ENCODE measurements at places on chromosomes 11 and 22. TPM values are rescaled to one million over a fixed set of nuclear protein-coding genes. Genes with fewer than 3 reads are reported as not detected.
A peak's percentile ranks its signal among the peaks of the same experiment; 100 is the strongest.

RTN4R gene
- total RNA-seq, result 5.7 TPM

CNTF gene
- 3.0 TPM for total RNA-seq

CATSPERZ gene
- total RNA-seq, result not detected

CRY2 gene
- total RNA-seq, result 32.4 TPM

ZNRF3 gene
- 1.1 TPM for total RNA-seq

PNPLA3 gene
- total RNA-seq, result not detected

DERL3 gene
- 9.9 TPM for total RNA-seq

- peak; percentile 62 for DNase-seq
Observed at GRCh38 chr22:36334081-36334820, 53.5 kb downstream of the MYH9 start.

- DNase-seq, result no peak
Observed at GRCh38 chr22:47543447-47543846, 781.0 kb downstream of the TBC1D22A start.

- no peak for DNase-seq
Observed at GRCh38 chr11:85431319-85431718, 195.8 kb downstream of the DLG2 start.

- DNase-seq, result no peak
Observed at GRCh38 chr22:33315954-33316353, 257.8 kb upstream of the SYN3 start.

- no peak for DNase-seq
Observed at GRCh38 chr11:71895961-71896360, 17.7 kb downstream of the DEFB131B start.

GRCh38 chr11:65685981-65686380 is 23.3 kb upstream of the RELA start:
- no peak for DNase-seq

- no peak for DNase-seq
Observed at GRCh38 chr11:26030399-26030798, 301.5 kb upstream of the ANO3 start.

DNA sequence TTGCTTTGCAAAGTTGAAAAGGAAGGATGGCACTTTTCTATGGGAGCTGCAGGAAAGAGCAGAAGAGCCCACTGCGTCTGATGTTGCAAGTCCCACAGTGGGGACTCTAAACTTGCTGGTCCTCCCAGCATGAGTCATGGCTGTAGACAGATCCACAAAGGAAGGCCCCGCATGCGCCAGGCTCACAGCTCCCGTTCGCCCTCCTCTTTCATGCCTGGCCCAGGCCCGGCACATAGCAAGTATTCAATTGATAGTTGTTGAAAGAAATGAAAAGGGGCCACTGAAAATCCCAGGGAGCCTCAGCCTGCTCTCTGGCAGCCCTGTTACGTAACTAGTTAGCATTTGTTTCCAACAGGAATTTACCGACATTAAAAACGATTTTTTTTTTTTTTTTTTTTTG is 18.9 kb downstream of the AP1B1 start:
- no peak for DNase-seq

- no peak for DNase-seq
Observed at GRCh38 chr11:65206441-65206841, 24.7 kb downstream of the CAPN1 start.

DNA sequence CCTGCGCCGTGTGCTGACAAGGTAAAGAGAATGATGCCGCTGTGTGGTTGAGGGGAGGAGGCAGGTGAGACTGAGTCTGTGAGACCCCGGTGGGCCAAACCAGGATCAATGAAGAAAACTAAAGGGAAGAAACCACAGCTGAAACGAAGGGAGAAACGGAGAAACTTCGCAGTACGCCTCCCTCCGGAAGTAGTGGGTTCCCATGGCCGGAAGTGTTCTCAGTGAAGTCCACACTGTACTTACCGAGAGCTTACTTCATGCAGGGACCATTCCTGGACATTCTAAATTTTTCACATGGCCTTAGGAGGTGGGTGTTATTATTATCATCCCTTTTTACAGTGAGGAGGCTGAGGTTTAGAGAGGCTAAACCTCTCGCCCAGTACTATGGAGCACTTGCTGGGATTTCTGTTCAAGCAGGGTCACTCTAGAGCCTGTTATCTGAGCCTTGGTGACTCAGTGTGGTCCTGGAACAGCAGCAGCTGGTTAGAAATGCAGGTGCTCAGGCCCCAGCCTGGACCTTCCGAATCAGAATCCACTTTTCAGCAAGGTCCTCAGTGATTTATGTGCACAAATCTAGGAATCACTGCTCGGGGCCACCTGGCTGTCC is 17.9 kb downstream of the CD5 start:
- no peak for DNase-seq

GRCh38 chr11:18697576-18697975 is 1.0 kb upstream of the TMEM86A start:
- DNase-seq, result no peak

DNA sequence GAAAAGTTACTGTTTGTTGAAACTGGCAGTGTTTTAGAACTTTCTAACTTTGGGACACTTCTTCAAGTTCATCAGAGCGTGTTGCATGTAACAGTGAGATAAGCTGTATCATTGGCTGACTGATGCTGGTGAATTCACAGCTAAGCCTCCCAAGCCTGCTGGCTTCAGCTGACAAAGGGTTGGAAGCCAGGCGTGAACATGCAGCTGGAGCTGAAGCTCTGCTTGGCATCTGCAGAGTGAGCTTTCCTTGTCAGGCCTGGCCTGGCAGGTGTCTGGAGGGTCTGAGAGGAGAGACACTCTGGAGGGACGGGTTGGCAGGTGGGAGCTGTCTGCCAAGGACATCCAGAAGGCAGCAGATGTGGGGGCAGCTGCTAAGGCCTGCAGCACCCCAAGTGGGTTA is 1.5 kb downstream of the AMPD3 start:
- peak; percentile 36 for DNase-seq

- no peak for DNase-seq
Observed at GRCh38 chr11:9313648-9314290, 624 bp downstream of the TMEM41B start.

DNA sequence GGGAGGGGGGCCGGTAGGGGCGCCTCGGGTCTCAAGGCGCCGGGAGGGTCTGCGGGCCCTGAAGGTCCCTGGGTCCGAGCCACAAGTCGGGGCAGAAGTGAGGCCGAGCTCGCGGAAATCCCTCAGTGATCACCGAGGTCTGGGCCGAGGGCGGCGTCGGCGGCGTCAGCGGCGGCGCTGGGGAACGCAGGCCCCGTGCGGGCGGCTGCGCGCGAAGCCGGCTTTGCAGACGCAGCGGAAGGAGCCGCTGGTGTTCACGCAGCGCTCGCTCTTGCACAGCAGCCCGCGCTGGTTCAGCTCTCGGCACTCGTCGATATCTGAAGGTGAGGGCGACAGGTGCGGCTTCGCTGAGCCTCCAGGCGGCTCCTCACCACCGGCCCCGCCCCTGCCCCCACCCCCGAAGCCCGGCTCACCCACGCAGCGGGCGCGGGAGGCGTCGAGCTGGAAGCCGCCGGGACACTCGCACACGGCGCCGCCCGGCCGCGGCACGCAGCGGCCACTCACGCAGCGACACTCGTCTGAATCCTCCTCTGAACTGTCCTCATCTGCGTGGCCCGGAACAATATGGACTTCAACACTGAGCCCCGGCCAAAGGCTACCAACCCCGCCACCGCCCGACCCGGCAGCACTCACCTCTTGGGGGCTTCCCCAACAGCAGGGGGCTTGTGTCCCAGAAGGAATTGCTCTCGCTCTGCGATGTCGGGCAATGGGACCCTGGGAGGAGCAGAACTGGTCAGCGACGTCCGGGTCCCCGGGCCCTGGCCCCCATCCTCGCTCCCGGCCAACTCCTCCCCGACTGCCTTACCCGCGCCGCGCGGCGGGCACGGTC is 14.2 kb downstream of the SCYL1 start:
- no peak for DNase-seq

DNA sequence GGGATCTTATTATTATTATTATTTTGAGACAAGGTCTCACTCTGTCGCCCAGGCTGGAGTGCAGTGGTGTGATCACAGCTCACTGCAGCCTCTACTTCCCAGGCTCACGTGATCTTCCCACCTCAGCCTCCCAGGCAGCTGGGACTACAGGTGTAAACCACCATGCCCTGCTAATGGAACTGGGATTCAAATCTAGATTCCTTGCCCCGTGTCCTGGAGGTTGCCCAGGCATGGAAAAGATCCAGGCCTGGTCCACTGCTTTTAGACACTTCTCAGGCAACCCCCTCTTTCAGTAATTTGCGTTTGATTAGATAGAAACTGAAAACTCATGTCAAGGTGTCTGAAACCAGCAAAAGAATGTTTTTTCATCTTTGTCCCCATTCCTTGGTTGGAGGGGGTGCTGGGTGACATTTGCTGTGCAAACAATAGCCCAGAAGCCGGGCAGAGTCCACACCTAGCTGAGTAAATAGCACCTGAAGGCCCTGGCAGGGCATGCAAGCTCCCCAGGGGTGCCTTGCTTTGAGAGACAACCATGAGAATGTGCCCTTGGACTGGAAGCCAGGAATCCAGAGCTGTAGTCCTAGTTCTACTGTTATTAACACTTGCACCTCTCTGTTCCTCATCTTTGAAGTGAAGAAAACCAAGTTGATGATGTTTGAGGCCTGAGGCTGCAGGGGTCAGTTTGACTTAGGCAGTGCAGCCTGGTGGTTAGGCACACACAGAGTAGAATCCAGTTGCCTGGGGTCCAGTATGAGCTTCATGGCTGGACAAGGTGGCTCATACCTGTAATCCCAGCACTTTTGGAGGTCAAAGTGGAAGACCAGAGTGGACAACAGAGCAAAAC is 19.1 kb upstream of the XBP1 start:
- DNase-seq, result no peak

- DNase-seq, result no peak
Observed at GRCh38 chr11:60457576-60457975, 1.9 kb downstream of the MS4A1 start.

DNA sequence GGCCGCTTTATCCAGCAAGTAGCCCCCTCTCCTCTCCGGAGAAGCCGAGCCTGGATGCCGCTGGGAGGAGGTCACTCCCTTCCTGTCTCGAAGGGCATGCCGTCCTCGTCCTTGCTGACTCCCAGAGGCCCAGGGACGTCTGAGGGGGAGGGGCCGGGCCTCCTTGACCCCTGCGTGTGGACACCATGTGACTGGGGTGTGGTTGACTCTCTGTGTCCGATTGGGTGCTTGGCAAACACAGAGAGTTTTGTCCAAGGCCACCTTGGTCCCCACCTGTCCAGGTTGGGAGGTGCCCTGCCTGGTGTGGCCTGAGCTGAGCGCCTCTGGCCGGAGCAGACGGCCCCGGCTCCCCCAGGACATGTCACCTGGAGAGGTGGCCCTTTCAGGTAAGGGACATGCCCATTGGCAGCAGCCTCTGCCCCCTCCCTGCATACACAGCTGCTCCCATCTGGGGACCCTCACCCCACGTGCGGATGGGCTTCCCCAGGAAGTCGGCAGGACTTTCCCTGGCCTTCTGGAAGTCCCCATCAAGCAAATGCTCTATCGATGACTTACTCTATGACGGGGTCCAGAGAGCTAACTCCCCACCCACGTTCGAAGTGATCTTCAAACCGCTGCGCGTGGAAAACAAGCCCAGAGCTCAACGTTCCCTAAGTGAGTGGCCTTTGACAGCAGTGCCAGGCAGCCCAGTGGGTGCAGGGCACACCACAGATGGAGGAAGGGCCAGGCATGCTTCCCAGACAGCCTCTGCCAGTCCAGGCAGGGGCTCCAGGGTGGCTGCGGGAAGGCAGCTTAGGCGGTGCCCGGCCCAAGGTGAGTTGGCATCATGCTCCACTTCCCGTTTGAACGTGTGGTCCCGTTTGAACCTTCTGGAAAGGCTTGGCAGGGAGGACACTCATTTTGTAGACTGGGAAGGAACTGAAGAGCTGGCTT is at the start of gene SMIM38:
SMIM38 (plus strand) TSS at position 634 of the 933 bp plus-strand sequence. CDS start 1,912 bp downstream, outside the sequence.
- DNase-seq, result no peak

- no peak for DNase-seq
Observed at GRCh38 chr22:46121523-46122287, 28.6 kb upstream of the PPARA start.

DNA sequence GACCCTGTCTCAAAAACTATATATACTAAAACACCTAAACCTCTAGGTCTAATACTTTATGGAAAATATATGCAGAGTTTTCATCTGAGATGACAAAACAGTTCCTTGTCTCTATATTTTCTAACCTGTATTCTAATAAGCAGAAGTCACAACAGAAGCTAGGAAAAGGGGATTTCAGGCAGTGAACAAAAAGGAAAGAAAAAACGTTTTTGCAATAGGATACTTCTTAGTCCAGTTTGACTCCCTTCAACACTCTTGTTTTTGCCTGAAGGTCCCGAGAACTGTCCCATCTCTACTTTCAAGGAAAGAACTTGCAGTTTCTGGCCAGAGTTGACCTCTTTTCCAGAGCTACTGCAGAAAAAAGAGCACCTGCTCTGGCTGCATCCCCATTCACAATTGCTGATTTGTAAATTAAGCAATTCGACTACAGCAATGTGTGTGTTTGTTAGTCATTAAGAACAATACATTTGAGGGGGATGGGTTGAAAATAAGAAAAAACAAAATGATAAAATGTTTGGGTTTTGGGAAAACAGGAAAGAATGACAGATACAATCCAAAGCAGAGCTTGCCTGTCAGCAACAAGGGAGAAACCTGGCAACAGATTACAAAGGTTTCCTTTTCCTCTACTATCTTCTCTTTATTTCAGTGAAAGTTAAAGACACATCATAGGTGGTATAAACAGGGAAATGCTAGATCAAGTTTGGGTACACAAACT is 160.0 kb downstream of the FCHSD2 start:
- DNase-seq, result no peak

DNA sequence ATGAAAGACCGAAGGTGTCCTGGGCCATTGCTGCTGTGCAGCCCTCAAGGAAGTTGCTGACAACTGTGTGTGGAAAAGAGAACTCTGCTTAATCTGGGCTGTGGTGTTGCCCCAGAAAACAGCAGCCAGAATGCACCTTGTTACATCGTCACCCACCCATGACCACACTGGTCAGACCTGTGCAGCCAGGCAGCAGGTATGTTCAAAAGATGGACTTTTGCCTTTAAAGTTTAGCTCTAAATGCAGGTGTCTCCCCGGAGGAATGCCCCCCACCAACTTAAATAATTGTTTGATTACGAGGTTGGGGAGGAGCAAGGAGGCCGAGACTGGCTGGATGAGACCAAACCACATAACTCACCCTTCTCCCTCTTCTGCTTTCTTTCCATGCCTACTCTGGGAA is 15.3 kb upstream of the POLA2 start:
- DNase-seq, result no peak

DNA sequence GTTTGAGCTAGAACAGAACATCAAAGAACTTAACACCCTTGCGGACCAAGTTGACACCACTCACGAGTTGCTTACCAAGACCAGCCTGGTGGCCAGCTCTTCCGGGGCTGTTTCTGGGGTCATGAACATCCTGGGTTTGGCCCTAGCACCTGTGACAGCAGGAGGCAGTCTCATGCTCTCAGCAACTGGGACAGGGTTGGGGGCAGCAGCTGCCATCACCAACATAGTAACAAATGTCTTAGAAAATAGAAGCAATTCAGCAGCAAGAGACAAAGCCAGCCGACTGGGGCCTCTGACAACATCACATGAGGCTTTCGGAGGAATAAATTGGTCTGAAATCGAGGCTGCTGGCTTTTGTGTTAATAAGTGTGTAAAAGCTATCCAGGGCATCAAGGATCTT is 8.7 kb downstream of the APOL5 start:
- no peak for DNase-seq
